ENCODE measurements at places on chromosomes 5 and 9.

GRCh38 chr9:128344931-128345605 is 4.7 kb downstream of the SLC27A4 start:
- no peak for DNase-seq

DNA sequence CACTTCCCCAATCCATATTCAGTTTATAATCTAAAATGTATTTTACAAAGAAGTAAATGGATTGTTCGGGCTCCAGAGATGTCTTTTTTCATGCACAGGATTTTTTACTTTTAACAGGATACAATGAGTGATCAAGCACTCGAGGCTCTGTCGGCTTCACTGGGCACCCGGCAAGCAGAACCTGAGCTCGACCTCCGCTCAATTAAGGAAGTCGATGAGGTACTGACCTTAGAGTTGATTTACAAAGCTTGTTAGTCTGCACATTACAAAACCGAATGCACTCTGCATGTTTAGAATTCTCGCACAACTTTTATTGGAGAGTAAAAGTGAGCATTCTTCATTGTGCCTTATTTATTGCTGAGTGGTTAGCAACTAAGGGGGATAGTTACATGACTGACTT is 65.2 kb downstream of the ERAP1 start:
- DNase-seq: no peak

GRCh38 chr5:177429248-177430040 is 3.0 kb downstream of the GRK6 start:
- no peak for DNase-seq

DNA sequence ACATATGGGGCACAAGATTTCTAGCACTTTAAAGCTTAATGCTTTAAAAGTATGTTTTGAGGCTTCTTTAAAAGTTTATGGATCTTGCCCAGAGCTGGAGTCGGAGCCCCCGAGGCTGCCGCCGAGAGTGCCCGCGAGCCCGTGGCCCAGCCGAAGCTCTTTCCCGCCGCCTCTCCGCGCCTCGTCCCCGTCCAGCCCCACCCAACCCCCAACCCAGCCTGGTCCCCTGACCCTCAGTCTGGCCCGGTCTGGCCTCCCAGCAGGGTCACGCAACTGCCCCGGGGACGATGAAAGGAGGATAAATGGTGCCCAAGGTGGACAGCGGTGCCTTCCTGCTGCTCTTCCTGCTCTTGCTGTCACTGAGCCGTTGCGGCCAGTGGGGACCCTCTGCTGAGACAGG is 1.7 kb downstream of the TSSK1B start:
- DNase-seq: no peak

DNA sequence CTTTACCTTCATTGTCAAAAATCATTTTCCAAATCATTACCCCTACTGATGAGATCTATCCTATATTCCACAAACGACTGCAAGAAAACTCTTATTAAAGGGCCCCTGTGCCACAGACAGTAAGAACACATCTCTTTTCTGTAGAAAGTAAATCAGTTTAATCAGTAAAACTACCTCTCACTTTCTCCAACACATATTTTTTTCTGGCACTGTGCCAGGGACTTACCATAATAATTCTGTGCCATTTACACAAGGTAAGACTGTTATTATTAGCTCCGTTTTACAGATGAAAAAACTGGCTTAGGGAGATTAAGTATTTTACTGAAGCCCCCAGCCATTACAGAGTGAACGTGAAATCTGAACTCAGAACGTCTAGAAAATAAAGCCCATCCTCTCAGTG is 587.0 kb upstream of the COX7C start:
- DNase-seq: no peak

DNA sequence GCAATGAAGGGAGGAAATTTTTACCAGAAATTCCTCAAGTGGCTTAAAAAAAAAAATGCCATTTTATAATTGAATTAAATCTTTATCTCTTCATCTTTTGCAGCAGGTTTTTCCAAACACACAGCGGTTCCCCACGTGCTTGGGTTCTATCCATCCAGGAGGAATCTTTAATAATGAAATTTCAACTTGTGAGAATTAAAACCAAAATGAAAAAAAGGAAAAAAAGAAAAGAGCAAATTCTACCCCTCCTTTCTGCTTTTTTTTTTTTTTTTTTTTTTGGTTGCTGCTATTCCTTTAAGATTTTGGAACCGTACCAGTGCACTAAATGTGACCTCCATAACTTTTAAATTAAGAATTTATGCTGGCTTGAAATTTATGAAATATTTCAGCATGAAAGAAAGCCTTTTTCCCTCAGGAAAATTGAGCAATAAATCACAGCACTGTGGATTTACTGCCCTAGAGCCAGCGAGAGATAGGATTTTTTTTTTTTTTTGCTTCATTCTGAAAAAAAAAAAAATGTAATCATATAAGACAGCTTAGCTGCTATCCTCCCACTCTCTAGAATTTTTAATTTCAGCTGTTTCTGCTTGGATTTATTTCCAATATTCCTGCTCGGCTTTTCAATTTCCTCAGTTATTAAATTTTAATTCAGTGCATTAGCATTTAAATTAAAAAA is 88.5 kb downstream of the ZNF618 start:
- DNase-seq: no peak

GRCh38 chr9:4670591-4670990 is 4.3 kb upstream of the SPATA6L start:
- no peak for DNase-seq

- DNase-seq: no peak
These were observed 20.2 kb upstream of the CEP78 start for GRCh38 chr9:78215706-78216105.

GRCh38 chr5:59792983-59793585 is 100.4 kb downstream of the PDE4D start:
- DNase-seq: no peak

DNA sequence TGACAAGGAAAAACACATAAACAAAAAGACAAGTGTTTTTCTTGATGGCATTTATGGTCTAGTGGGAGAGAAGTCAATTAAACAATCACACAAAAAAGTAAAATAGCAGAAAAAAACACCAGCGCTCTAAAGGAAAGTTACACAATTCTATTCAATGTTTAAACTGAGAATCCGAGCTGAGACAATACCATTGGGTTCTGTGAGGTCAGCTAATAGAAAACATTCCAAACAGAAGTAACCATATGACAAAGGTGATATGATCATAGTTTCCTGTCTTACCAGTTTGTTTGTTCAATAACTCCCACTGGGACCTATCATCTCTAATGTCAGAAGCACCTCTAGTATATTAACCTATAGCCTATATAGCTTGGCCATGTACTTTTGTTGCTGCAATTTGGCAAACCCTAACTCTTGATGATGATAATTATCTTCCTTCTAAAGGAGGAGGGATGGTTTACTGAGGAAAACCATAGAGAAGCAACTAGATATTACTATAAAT is 1030.0 kb downstream of the CDH12 start:
- no peak for DNase-seq

DNA sequence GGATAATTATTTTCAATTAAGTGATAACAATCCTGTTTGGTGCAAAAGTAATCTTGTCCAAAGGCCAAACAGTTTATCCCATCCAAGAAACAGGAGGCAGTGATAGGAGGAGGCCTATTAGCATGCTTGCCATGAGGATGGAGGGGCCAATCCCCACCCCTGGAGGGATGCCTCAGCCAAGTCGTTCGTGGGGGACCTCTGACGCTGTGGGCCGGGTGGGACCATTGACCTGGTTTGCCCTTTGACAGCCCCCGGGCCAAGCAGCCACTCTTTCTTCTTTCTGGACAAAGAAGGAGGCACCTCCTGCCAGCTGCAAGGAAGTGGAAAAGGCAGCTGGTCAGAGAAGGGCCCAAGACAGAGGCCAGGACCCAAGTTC is 39.5 kb upstream of the GRHPR start:
- DNase-seq: no peak

GRCh38 chr9:15738011-15738410 is 185.2 kb downstream of the CCDC171 start:
- no peak for DNase-seq

GRCh38 chr5:105730982-105731381 is 1939.8 kb downstream of the EFNA5 start:
- DNase-seq: no peak

DNA sequence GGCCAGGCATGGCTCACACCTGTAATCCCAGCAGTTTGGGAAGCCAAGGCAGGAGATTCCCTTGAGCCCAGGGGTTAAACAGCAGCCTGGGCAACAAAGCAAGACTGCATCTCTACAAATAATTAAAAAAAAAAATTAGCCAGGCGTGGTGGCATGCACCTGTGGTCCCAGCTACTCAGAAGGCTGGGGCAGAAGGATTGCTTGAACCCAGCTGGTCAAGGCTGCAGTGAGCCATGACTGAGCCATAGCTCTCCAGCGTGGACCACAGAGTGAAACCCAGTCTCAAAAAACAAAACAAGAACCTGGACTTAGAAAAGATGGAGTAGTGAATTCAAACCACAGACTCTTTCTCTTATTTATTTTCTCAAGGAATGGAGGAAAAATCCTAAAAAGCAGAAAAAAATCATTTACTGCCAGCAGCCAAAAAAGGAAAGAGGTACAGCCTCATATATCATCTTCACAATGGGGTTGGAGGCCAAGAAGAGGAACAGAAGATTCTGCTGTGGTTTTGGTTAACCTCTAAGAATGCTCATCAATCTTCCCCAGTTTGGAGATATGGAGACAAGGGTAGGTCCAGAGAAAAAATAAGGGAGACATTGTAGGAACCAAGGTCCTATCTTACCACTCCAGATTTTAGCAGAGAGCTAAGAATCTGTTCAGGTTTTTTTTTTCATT is 40.0 kb upstream of the MYO10 start:
- DNase-seq: no peak

DNA sequence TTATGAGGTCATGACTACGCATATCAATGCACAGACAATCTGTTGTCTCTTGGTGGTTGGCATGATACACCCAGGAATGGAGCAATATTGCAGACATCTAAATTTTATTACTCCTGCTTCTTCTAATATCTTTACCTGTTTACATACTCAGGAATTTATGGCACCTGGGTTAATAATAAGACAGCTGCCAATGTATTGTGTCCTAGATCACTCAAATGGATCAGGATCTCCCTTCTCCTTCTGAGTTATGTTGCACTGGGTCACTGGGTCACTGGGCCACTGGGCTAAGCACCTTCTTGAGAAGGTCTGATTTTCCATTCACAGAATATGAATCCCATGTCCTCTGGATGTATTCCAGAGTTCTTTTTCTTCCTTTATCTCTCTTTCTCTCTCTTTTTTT is 41.8 kb downstream of the CCL28 start:
- DNase-seq: no peak

DNA sequence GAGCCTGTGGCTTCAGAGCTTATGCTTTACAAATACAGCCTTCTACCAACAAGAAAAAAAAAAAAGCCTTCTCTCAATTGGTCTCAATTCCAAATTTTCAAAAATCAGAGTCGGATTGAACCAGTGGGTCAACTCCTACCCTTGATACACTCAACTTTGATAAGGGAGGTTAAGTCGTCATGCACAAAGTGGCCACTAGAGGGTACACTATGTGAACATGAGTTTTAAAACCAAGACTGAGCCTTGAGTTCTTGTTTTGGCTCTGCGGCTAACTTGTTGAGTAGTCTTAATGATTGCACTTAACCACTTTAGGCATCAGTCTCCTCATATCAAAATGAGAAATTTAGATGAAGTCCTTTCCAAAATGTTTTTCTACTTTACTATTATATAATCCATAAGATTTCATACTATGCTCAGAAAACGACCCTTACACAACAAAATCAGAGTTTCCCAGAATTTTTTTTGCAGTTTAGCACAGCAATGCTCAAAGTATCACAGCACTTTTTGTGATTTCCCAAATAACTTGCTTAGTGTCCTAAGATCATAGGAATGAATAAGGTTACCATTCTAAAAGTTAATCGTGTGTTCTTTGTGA is 92.9 kb upstream of the MTAP start:
- DNase-seq: peak; percentile 39

- no peak for DNase-seq
These were observed 128.0 kb downstream of the KCTD16 start for GRCh38 chr5:144298658-144299057.

DNA sequence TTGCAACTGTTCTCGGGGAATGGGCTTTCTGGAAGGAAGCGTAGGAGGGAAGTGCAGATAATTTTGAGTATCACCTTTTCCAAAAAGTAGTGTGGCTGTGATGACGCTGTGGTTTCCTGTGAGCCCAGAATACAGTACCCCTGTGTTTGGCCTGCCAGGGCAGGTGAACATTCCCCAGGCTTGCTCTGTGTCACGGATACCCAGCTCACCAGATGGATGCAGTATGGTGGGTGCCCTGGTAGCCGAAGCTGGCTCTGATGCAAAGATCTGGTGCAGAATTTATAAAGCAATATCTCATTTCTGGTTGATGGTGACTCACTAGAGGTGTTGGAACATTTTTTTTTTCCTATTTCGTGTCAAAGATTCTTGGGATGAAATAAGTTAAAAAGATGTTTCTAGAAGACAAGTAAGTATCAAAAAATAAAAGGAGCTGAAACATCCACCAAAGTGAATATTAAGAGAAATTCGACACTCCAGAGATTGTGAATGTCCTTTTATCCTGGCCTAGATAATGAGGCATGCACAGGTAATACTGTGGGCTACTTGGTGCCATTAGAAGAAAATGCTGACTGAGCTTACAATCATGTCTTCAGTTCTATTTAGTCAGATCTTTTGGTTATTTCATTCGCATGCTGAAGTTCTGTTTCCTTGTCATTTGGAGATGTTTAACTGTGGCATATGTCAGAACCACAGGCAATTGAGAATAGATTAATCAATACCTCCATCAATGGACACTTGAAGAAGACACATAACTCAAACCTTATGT is 200.1 kb downstream of the GADD45G start:
- no peak for DNase-seq

DNA sequence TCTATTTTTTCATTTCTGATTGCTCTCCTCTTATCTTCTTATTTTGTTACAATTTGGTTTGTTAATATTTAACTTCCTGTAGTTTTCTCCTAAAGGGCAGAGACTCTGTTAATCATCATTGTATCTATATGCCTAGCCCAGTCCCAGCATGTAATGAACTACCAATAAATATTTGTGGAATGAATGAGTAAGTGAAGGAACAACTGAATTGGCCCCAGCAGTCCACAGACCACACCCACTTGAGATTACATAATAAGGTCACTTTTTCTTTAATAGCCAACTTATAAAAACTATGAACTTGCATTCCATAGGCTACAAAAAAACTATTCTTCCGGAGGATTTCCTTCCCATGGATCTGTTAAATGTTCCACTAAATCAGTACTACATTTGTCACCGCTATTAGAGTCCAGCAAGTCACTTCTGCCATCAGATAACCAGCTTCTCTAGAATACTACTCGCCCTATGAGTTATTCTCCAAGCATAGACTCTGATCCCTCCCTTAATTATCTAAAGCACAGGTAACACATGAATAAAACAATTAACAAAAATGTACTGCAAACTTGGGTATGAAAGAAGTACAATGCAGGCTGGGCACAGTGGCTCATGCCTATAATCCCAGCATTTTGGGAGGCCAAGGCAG is 27.5 kb upstream of the TNPO1 start:
- DNase-seq: no peak

GRCh38 chr5:166540156-166540555 is 1751.3 kb upstream of the WWC1 start:
- DNase-seq: no peak

Data from NCI-H1092 (cell line).